ENCODE measurements at places on chromosomes 3 and 15.

- peak; percentile 55 for DNase-seq
Measured at GRCh38 chr3:65979162-65979561, 59.6 kb downstream of the MAGI1 start.

DNA sequence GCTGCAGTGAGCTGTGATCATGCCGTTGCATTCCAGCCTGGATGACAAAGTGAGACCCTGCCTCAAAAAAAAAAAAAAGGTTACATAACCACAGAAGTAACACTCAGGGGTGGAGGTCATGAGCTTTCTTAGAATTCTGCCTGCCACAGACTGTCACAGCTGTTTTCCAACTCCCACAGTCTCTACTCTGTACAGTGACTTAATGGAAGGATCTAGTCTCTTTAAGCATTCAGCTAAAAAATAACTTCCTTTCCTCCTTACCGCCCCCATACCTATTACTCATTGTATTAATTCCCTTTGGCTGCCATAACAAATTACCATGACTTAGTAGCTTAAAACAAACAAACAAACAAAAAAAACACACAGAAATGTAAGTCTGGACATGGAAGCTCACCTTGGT lies 99.6 kb upstream of the UBE2E1 start:
- peak; percentile 12 for DNase-seq

DNA sequence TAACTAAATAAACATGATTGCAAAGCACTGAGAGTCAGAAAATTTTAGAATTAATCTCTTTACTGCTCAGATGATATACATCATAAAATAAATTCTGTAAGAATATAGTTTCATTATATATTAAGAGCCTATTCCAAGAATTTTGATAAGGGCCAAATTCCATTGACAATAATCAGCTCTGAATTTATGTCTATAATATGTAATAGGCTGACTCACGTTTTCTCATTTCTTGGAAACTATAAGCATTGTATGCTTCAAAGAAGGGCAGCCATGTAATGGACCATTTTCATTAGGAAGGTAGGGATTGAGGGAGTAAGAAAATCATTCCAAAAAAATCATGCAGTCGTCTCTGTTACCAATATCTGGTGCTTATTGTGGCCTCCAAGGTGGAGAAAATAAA lies 315.9 kb downstream of the ZIC4 start:
- DNase-seq: peak; percentile 59

GRCh38 chr3:43371494-43371893 lies 85.2 kb downstream of the SNRK start:
- no peak for DNase-seq

- DNase-seq: no peak
Measured at GRCh38 chr3:2511356-2511755, 412.7 kb downstream of the CNTN4 start.

GRCh38 chr3:13654330-13655060 lies 105.6 kb downstream of the FBLN2 start:
- no peak for DNase-seq

DNA sequence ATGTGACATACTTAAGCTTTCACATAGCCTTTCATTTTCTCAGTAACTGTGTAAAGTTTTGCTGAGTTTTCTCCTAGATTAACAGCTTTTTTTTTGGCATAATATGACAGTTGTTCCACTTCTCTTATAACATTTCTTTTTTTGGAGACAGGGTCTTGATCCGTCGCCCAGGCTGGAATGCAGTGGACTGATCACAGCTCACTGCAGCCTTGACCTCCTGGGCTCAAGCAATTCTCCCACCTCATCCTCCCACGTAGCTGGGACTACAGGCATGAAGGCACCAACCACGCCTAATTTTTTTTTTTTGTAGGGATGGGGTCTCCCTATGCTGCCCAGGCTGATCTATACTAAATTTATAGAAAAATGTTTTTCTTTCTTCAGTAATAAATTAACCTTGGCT lies 30.1 kb downstream of the DLG1 start:
- no peak for DNase-seq

- DNase-seq: no peak
Measured at GRCh38 chr3:135056733-135057310, 261.8 kb downstream of the EPHB1 start.

GRCh38 chr3:34407281-34407680 lies 608.9 kb downstream of the PDCD6IP start:
- DNase-seq: no peak

Data from ELR (cell line).